Skin of body (tissue), 3 donors: ENCODE measurements at places on chromosomes 6 and 20. TPM values are rescaled to one million over a fixed set of nuclear protein-coding genes. Genes with fewer than 3 reads are reported as not detected.

- no peak for DNase-seq
Observed at GRCh38 chr6:79894939-79895338, 52.4 kb downstream of the ELOVL4 start.

GRCh38 chr6:21871831-21872230, 278.3 kb downstream of the SOX4 start:
- no peak for DNase-seq

ULBP2 gene
- 0.89 TPM for total RNA-seq

- DNase-seq: peak; percentile 76
Observed at GRCh38 chr6:138844192-138844591, 48.3 kb downstream of the ECT2L start.

SOX12 gene
- 3.6 TPM for total RNA-seq

C20orf204 gene
- 0.39 TPM for total RNA-seq

- no peak for DNase-seq
Observed at GRCh38 chr6:42401613-42401951, 50.1 kb downstream of the TRERF1 start.

SYCP2L gene
- total RNA-seq: 4.9 TPM

DNA sequence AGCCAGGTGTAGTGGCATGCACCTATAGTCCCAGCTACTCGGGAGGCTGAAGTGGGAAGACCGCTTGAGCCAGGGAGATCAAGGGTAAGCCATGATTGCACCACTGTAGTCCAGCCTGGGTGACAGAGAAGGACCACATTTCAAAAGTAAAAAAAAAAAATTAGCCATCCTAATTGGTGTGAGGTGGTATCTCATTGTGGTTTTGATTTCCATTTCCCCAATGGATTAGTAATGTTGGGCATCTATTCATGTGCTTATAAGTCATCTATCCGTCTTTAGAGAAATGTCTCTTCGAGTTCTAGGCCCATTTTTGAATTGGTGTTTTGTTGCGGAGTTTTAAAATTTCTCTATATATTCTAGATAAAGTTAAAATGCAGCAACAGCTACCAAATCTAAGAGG, 21.7 kb downstream of the ABHD12 start:
- no peak for DNase-seq

DNA sequence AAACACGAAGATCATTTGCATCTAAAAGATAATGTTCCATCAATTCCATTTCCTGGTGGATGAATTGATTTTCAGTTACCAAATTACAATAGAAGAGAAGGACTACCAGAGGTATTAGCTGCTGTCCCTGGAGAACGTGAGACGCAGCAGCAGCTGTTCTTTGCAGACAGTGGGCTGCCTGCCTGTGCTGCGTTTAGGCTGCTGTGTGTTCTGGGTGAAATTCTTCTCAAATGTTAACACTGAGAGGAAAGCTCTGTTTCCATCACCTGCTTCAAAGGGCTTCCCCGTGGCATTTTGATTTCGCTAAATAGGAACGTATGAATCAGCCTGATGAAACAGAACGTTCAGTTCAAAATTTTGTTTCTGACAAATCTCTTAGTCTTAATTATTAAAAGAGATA, 362.2 kb downstream of the C6orf118 start:
- no peak for DNase-seq

- no peak for DNase-seq
Observed at GRCh38 chr6:12013307-12013719, 1.2 kb downstream of the HIVEP1 start.

SENP6 gene
- total RNA-seq: 136 TPM

DNA sequence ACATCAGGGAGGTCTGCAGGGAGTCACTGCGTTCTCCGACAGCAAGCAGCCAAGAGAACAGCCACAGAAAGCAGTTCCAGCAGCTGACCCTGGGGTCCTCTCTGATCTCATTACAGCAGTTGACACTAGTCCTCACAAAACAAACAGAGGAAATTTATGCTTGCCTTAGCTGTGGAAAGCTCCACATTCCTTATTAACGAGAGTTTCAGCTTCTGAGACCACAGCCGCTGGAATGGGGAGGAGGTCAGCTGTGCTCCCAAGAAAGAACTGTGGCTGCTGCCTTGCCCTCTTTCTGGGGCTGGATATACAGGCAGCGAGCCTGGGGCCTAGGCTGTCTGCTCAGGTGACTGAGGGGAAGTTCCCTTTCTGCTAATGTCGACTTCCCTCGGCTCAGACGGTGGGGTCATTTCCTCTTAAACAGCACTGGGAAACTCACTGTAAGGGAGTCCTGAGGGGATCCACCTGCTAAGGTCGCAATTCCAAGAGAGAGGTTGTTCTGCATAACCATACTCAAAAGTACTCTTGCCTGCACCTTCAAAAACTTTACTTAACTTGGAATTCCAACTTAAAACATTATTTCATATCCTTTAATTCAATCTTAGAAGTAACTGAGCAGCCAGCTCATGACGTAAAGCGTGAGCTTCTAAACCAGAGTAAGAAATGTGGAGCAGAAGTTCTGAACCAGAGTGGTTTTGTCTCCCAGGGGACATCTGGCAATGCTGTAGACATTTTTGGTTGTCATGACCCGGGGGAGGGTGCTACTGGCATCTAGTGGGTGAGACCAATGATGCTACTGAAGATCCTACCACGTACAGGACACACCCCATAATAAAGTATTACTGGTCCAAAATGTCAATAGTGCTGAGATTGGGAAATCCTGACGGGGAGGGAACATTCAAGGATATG, 80.3 kb downstream of the BACH2 start:
- DNase-seq: peak; percentile 70

- DNase-seq: no peak
Observed at GRCh38 chr20:37948956-37949355, 46.0 kb downstream of the VSTM2L start.

DNA sequence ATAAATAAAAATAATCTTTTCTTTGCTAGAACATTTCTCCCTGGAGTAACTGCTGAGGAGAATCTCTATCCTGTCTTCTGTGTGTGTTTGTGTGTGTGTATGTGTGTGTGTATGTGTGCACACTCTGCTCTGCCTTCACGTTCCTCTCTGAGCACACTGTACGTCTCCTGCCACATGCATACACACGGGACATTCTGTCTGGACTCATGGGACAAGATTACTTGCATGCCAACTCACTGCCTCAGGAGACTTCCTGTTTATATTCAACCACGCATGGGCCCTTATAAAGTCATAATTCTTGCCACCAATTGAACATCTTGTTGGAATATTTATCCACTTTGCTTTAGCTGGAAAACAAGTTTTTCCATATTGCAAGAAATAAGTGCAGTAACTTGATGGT, 930.6 kb downstream of the KIF16B start:
- no peak for DNase-seq

- DNase-seq: no peak
Observed at GRCh38 chr6:72890233-72890632, 268.4 kb downstream of the KCNQ5 start.

DNA sequence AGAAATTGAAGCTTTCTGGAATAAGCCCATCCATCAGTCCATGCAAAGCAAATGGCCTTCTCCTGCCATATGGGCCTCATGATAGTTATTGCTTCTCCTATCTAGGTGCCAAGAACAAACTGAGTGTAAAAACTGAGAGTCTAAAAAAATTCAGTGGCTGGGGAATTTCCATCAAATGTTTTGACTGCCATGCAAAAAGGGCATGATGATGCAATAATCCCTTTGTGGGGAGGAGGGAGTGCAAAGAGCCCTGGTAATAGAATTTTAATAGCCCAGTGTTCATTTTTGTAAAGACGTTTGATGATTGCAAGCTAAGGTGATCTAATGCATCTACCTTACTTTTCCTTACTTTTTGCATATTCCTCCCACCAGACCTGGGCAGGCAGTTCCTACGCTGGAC, 683.7 kb downstream of the EPM2A start:
- DNase-seq: no peak
